ENCODE measurements at places on chromosomes 3 and 15. TPM values are rescaled to one million over a fixed set of nuclear protein-coding genes. Genes with fewer than 3 reads are reported as not detected.

The SRGAP3 gene
- total RNA-seq, result 3.7 TPM

The SUSD5 gene
- total RNA-seq, result 2.2 TPM

The ITIH4 gene
- total RNA-seq, result 2.2 TPM

The C3orf85 gene
- not detected for total RNA-seq

The STARD5 gene
- 13.3 TPM for total RNA-seq

The NTRK3 gene
- 2.0 TPM for total RNA-seq

The WDR93 gene
- total RNA-seq, result not detected

The GOLGA6L10 gene
- 0.10 TPM for total RNA-seq

The CLSTN2 gene
- total RNA-seq, result 5.6 TPM

The SLC9C1 gene
- not detected for total RNA-seq

The NPAP1 gene
- total RNA-seq, result not detected

The UROC1 gene
- not detected for total RNA-seq
